Central memory CD4-positive, alpha-beta T cell (primary cell): ENCODE measurements at places on chromosomes 7 and 10.

- DNase-seq = no peak
These were observed 188.4 kb upstream of the IGFBP3 start for GRCh38 chr7:46109437-46109836.

- DNase-seq = no peak
These were observed 5.4 kb downstream of the BRI3 start for GRCh38 chr7:98286701-98287485.

GRCh38 chr10:88194041-88194887 lies 330.8 kb downstream of the PTEN start:
- DNase-seq = peak; percentile 73

GRCh38 chr10:132648072-132648850 lies 110.7 kb downstream of the INPP5A start:
- no peak for DNase-seq

DNA sequence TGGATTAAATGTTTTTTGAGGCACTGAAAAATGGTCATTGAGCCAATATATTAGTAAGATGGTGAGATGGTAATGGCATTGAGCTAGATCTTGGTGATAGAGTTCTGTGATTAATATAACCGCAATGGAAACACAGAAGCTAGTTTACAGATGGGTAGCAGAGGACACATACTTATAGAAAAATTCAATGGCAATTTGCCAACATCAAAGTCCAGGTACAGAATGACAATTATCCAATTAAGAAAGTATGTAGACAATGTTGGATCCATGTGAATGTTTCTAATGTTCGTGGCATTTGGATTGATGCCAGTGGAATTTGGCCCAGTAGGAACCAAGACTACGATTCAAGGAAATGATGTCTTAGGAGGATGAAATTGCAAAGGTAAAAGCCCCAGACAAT lies 187.8 kb downstream of the GNAT3 start:
- DNase-seq = no peak

GRCh38 chr7:144403649-144404061 lies at the start of gene NOBOX:
NOBOX (minus strand) TSS chr7:144403693.
- DNase-seq = no peak

DNA sequence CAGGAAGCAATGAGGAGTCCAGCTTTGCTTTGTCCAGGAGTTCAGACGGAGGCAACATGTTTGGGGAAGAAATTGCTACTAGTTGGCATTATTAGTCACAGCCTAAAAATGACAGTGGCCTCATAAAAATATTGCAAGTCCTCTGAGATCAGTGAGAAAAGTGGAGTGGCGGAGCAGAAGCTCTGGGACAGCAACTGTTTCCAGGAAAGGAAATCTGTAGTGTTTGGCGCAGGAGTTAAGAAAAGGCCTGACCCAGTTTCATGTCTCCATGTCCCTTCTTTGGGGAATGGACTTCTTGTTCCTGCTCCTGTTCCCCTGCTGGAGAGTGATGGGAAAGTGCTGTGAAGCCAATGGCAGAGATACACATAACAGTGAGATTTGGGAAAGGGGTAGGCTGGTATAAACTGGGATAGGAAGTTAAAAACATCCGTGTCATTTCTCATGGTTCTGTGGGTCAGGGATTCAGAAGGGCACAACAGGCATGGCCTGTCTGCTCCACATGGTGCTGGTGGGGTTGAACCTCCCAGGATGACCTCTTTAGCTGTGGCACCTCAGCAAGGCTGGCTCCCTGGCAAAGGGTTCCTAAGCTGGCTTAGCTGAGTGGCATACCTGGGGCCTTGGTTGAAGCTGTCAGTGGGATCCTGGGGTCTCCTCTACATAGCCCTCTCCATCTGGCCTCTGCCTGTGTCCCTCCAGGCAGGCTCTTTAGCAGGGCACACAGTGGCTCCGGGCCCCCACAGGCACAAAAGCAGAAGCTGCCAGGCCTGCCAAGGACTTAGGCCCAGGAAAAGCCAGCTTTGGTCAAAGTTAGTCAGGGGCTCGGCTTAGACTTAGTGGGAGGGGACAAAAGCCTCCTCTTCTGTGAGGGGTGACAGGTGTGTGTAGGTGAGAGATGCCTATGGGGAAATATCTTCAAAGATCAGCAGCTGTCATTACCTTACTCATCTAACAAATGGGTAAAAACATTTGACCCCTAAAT lies 77.7 kb downstream of the WDFY4 start:
- no peak for DNase-seq

GRCh38 chr7:148967602-148968001 lies 60.7 kb downstream of the PDIA4 start:
- DNase-seq = no peak

- no peak for DNase-seq
These were observed 27.7 kb downstream of the ANXA8 start for GRCh38 chr10:47456079-47456785.

GRCh38 chr7:2313450-2314208 lies 612 bp downstream of the SNX8 start:
- no peak for DNase-seq

DNA sequence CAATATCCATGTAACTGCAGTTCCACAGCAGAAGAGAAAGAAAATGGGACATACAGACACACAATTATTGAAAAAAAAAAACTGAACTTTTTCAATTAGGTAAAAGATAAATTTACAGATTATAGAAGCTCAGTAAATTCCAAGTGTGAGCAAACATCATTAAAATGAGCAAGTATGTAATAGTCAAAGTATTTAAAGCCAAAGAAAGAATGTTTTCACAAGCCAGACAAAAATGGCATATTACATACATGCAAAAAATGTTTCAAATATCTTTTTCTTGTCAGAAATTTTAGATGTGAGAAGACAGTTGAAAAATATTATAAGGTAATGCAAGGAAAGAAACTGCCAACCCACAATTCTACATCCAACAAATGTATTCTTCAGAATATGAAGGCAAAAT lies 150.2 kb upstream of the AKR1E2 start:
- no peak for DNase-seq

- no peak for DNase-seq
These were observed 288.9 kb downstream of the KLF6 start for GRCh38 chr10:3496138-3496537.

DNA sequence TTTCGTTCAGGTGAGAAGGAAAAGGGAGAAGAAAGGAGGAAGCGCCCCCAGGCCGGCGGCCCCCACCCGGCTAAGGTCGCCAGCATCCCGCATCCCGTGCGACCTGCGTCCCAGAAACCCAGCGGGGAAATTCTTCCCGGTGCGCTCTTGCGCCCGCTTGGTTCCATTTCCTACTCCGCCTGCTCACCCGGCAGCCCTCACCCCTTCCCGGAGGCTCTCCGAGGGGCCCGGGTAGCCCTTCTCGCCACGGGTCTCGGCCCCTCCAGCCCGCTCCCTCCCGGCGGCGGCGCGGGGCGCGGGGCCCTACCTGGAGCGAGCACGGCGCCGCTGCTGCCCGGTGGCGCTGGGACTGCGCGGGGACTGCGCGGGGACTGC lies at the start of gene PRKCQ:
TSS of gene PRKCQ (minus strand) at position 373 of the 375 bp plus-strand sequence. CDS start 65,141 bp downstream, outside the sequence.
- DNase-seq = peak; percentile 44
